Hematopoietic multipotent progenitor cell treated with erythropoietin and hydrocortisone succinate and interleukin-3 and kit ligand, for 8 days (in vitro differentiated cells): ENCODE measurements at places on chromosomes 1 and 21.

DNA sequence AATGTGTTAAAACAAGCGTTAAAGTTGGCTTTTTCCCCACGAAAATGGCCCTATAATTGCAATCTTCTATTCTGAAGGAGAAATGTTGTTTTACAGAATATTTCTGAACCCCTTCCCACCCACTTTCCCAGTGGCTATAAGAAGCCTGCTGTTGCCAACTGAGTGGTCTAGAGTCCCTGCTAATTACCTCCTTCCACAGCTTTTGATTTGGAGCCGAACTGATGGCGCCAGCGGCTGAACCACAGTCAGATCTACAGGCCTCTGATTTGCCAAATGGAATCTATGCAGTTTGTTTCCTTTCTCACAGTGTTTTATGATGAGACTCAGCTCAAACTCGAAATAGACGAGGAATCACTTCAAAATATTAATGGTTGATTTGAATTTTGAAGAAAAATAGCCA is 76.0 kb upstream of the C1orf105 start:
- no peak for DNase-seq

GRCh38 chr1:158087320-158087927 is 93.3 kb upstream of the CD1D start:
- DNase-seq = peak; percentile 85

DNA sequence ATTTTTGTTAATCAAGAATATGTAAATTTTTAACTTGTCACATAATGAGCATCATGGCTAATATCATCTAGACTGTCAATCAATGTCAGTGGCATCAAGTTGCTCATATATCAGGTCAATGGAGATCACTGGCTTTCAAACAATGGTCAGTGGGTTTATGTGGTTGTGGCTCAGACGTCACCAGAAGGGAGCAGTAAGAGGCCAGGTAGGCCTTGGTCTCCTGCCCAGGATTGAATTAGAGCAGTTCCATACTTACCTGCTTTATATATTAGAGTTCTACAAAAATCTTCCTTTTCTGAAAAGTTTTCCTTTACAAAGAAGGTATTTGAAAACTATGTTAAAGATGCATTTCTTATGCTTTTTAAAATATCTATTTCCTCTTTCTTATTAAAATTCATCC is 206.3 kb upstream of the B3GALT2 start:
- no peak for DNase-seq

GRCh38 chr1:198934901-198935305 is 296.1 kb downstream of the PTPRC start:
- peak; percentile 86 for DNase-seq

DNA sequence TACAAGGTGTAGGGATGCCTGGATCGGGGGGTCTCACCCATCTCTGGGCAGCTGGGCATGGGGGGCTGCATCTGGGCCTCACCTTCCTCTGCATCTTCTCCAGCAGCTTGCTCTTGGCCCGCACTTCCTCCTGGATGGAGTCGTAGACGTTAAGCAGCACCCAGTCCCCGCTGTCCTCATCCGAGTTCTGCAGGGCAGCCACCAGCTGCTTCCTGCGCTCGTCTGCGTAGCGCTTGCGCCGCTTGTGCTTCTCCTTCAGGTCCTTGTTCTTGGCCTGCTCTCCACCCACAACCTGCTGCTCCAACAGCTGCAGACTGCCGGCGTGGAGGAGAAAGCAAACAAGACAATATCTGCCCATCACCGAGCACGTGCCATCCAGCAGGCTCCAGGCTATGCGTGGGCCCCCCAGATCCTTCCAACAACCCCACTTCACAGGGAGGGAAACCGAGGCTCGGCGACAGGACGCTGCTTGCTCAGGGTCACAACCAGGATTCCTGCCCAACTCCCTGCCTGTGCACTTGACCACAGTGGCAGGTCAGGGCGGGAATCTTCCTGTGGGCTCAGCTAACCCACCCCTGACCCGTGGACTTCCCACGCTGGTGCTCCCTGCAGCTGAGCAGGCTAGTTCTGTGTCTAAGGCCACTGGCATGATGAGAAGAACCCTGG is 21.5 kb upstream of the DDOST start:
- no peak for DNase-seq

DNA sequence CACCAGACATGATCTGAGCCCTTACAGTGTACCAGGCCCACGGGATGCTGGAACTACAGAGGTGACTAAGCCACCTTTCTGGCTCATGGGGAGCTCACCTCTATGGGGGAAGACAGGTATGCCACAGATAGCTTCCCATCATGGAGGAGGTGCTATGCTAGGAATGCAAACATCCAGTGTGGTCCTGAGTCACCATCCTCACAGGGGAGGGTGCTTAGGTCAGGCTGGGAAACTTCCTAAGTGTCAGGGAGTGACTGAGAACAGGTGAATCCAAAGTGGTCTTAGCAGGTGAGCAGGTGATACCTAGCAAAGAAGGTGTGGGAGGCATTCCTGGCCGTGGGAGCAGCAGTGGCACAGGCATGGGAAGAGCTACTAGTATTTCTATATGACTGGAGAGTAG is 8.6 kb upstream of the RASSF5 start:
- no peak for DNase-seq

- DNase-seq = no peak
Observed at GRCh38 chr21:45575304-45575992, 33.2 kb upstream of the SLC19A1 start.

- DNase-seq = no peak
Observed at GRCh38 chr1:41394959-41395956, 34.0 kb downstream of the FOXO6 start.

GRCh38 chr1:210239349-210240111 is 6.9 kb downstream of the SERTAD4 start:
- peak; percentile 5 for DNase-seq

DNA sequence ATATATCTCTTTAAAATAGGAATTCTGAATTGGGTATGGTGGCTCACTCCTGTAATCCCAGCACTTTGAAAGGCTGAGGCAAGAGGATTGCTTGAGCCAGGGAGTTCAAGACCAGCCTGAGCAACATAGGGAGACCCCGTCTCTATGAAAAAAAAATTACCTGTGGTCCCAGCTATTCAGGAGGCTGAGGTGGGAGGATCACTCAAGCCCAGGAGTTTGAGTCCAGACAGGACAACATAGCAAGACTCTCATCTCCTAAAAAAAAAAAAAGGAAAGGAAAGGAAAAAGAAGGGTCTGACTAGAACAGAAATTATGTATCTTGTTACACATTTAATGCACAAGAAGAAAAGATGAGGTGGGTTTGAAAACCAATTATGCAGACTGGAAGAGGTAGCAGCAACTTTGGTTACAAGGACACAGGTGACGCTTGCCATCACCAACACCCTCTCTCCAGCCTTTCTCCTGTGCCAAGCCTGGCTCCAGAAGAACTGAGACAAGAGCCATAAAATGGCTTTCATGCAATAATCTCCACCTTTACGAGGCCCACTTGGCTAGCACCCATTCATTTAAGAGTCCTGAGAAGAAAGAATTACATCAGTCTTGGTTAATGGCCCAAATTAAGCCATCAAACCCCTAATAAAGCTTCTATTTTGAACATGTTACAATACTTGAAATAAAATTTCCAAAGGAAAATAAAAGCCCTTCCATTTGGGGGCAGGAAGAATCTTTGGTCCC is 4.8 kb upstream of the SELENBP1 start:
- DNase-seq = no peak

- DNase-seq = no peak
Observed at GRCh38 chr1:245614476-245614875, 459.7 kb downstream of the KIF26B start.

GRCh38 chr1:248631354-248632008 is 3.4 kb downstream of the OR2T11 start:
- no peak for DNase-seq

GRCh38 chr1:77348549-77348948 is 66.7 kb downstream of the AK5 start:
- DNase-seq = no peak

- no peak for DNase-seq
Observed at GRCh38 chr1:111290630-111291029, at the start of gene CHIA. CHIA (plus strand) TSS chr1:111290851; CDS start chr1:111310468, 19,617 bp downstream.

GRCh38 chr1:151994956-151995355 is 1.3 kb upstream of the S100A10 start:
- no peak for DNase-seq

DNA sequence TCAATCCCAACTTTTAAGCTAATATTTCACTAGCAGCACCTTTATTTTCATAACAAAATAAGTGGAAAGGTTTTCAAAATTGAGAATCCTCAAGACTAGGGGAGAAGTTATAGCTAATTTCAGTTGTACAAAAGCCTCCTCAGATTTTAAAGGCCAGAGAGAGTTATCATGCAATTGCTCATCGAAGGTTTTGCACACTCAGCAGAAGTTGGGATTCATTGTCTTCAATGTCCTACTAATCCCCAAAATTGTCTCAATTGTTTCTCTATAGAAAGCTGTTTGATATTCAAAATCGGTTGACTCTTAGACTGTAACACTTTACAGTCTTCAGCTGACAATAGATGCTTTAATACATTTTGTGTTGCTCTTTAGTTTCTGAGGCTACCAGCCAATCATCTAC is 170.7 kb upstream of the TNR start:
- no peak for DNase-seq

- peak; percentile 60 for DNase-seq
Observed at GRCh38 chr1:11364170-11364569, 91.2 kb downstream of the UBIAD1 start.

- DNase-seq = no peak
Observed at GRCh38 chr1:185104083-185104482, 52.7 kb downstream of the TRMT1L start.

GRCh38 chr21:41561701-41562100 is 53.7 kb upstream of the TMPRSS2 start:
- DNase-seq = no peak

GRCh38 chr1:229841230-229841629 is 215.2 kb downstream of the URB2 start:
- DNase-seq = no peak

- no peak for DNase-seq
Observed at GRCh38 chr1:6842301-6842700, 57.0 kb downstream of the CAMTA1 start.

GRCh38 chr1:226972931-226973330 is 32.8 kb downstream of the COQ8A start:
- DNase-seq = no peak

GRCh38 chr1:15188130-15188524 is 34.6 kb downstream of the TMEM51 start:
- no peak for DNase-seq

- no peak for DNase-seq
Observed at GRCh38 chr1:40102038-40102437, 5.0 kb upstream of the PPT1 start.

DNA sequence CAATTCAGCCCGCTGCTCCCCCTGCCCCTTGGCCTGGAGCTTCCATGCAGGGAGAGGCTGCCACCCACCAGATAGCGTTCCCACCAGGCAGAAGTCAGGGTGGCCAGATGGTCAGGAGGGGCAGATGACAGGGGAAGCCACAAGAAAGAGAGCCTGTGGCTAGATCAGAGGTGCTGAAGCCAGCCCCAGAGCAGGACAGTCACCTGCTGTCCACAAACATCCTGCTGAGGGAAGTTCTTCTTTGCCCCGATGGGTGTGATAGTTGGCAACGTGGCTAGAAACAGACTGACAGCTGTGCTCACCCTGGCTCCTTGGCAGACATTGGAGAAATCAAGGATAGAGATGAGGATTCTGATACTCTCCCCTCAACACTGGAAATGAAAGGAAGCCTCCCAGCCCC is 27.2 kb upstream of the SRP9 start:
- no peak for DNase-seq

DNA sequence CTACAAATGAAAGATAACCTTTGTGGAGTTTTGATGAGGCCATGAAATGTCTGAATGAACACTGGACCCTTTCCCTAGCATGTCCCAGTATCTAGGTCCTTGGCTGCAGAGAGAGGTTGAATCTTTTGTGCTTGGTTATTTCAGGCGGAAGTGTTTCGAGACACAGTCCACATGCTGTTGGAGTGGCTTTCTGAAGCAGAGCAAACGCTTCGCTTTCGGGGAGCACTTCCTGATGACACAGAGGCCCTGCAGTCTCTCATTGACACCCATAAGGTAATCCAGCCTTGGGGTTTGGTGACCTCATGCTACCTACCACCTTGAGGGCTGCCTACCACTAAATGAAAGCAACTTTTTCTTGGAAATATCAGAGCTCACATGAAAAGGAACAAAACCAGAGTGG is 38.9 kb upstream of the BMP8A start:
- no peak for DNase-seq

- DNase-seq = no peak
Observed at GRCh38 chr1:199453723-199454122, 573.8 kb upstream of the NR5A2 start.

DNA sequence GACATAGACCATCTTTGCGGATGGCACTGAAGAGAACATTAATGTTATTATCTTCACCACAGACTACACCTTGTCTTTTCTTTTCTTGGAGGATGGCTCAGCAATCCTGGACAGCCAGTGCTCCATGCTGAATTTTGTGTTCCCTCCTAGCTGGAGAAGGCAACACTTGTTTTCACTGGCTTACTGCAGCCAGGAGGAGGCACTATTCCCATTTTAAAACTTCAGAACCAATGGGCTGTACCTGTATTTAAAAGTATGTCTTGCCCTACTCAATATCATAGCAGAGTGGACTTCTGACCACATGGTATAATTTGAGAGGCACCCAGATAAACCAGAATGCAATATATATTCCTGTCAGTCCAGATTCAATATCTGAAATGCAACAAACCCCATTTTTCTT is 53.3 kb upstream of the POGK start:
- no peak for DNase-seq

GRCh38 chr1:247469141-247469535 is 11.2 kb upstream of the OR2B11 start:
- no peak for DNase-seq

- no peak for DNase-seq
Observed at GRCh38 chr1:33273406-33273805, 17.1 kb downstream of the ZNF362 start.

GRCh38 chr1:246683521-246683920 is 40.7 kb upstream of the SCCPDH start:
- DNase-seq = no peak
